Left lung (tissue), 14 donors: ENCODE measurements at places on chromosomes 11 and 22. TPM values are rescaled to one million over a fixed set of nuclear protein-coding genes. Genes with fewer than 3 reads are reported as not detected.

Gene NRGN
- 50.5 TPM for total RNA-seq

DNA sequence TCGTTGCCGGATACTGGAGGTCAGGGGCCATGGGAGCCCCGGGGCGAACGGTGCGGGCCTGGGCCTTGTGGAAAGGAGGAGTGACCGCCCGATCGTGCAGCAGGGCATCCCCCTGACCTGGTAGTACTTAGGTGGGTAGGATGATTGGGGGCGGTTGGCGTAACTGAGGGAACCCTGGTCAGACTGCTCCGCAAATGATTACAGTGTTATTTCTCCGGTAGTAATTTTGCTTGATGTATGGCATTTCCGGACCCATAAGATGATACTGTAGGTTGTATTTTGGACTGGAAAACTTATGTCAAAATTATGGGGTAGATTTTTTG lies 762 bp downstream of the MTMR3 start:
- H3K36me3 ChIP-seq = no peaks in the 10 kb centered on the region
- H3K27me3 ChIP-seq = no peaks in the 10 kb centered on the region
- H3K27ac ChIP-seq = peak overlapping the region; percentile 96
- H3K4me3 ChIP-seq = peak overlapping the region; percentile 94
- peaks cover 54% of the 10 kb centered on the region for H3K4me1 ChIP-seq
- no peak for DNase-seq

DNA sequence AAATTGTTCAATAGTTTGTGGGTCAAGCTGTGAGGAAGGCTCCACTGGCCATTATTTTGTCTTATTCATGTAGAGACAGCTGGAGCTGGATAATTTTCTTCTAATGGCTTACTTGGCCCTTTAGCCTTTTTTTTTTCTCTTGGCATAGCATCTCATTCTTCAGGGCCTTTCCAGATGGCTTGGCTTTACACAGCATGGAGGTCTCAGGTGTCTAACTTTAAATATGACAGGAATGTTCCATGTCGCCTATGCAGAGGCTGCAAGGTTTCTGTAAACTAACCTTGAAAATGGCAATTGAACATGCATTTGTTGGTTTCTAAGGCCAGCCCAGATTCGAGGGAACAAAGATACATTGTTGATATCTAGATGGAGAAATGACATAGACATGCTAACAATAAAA lies 247.9 kb upstream of the CNTN5 start:
- no peak for DNase-seq
- no peaks in the 10 kb centered on the region for H3K4me1 ChIP-seq

Gene TLCD5
- 5.2 TPM for total RNA-seq

Gene SPON1
- total RNA-seq = 83.2 TPM

- no peaks in the 10 kb centered on the region for H3K36me3 ChIP-seq
- no peaks in the 10 kb centered on the region for H3K27me3 ChIP-seq
- H3K4me3 ChIP-seq = no peak overlapping the region
- H3K4me1 ChIP-seq = no peaks in the 10 kb centered on the region
- DNase-seq = no peak
Observed at GRCh38 chr11:74689666-74690065, 41.6 kb downstream of the CHRDL2 start.

Gene ZNHIT2
- 10.6 TPM for total RNA-seq

- DNase-seq = no peak
- no peaks in the 10 kb centered on the region for H3K36me3 ChIP-seq
- H3K27me3 ChIP-seq = no peaks in the 10 kb centered on the region
- H3K27ac ChIP-seq = no peak overlapping the region
- H3K4me3 ChIP-seq = no peak overlapping the region
Observed at GRCh38 chr11:78323363-78323762, 94.3 kb downstream of the GAB2 start.

- H3K4me1 ChIP-seq = no peaks in the 10 kb centered on the region
- H3K4me3 ChIP-seq = no peak overlapping the region
- no peak overlapping the region for H3K27ac ChIP-seq
- H3K27me3 ChIP-seq = no peaks in the 10 kb centered on the region
Observed at GRCh38 chr11:94519478-94520084, 7.3 kb downstream of the C11orf97 start.

DNA sequence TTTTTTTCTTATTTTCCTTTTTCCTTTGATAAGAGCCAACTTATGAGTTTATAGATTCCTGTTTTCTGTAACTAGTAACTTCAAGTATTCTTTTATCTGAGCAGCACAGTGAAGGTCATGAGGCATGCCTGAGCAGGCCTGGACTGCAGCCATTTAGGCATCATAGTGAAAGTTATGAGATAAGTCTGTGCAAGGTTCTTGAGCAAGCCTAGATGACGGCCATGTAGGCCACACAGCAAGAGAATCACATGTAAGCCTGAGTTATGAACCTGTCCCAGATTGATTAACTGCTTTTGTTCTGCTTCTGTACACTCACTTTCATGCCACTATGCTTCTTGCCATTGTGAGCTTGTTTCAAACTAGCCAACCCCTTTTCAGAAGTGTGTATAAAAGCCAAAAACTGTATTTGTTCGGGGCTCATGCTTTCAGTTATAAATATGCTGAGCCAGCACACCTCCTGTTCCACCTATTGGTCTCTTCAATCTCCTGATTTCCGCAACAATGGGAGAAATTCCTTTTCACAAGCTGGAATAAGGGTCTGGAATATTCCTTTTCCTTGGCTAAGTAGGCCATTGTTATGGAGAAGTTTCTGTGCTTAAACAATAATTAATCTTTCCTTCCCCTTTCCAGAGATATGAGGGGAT lies 745.7 kb downstream of the FAM181B start:
- H3K27me3 ChIP-seq = no peaks in the 10 kb centered on the region
- no peaks in the 10 kb centered on the region for H3K4me1 ChIP-seq
- H3K4me3 ChIP-seq = no peak overlapping the region
- no peak overlapping the region for H3K27ac ChIP-seq
- no peaks in the 10 kb centered on the region for H3K36me3 ChIP-seq
- no peak for DNase-seq

Gene SLC39A13
- total RNA-seq = 66.1 TPM

DNA sequence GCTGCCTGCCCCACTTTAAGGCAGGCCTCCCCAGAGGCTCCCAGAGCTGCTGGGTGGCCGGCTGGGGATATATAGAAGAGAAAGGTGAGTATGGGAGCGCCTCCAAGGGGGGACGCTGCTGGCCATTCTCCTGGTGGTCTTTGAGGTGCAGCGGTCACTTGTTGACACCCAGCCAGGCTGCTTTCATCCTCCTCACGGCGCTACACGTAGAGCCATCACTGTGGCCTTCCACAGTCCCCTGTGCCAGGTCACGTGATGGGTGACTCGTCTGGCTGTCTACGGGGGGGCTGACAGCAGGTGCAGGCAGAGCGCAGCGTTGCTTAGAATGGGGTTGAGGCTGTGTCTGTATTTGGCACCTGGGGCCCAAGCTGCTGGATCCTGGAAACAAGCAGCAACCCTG lies 1.9 kb downstream of the ACR start:
- no peak overlapping the region for H3K4me3 ChIP-seq
- no peaks in the 10 kb centered on the region for H3K27me3 ChIP-seq
- H3K36me3 ChIP-seq = no peaks in the 10 kb centered on the region
- DNase-seq = no peak
- no peak overlapping the region for H3K27ac ChIP-seq

- no peak for DNase-seq
- H3K36me3 ChIP-seq = peaks cover 59% of the 10 kb centered on the region
- peaks cover 37% of the 10 kb centered on the region for H3K4me1 ChIP-seq
- no peak overlapping the region for H3K27ac ChIP-seq
- no peaks in the 10 kb centered on the region for H3K27me3 ChIP-seq
- H3K4me3 ChIP-seq = no peak overlapping the region
Observed at GRCh38 chr11:65184146-65184545, 2.4 kb downstream of the CAPN1 start.

Gene MS4A12
- total RNA-seq = not detected

Gene OR2AT4
- total RNA-seq = not detected

Gene GALNT18
- total RNA-seq = 42.6 TPM

DNA sequence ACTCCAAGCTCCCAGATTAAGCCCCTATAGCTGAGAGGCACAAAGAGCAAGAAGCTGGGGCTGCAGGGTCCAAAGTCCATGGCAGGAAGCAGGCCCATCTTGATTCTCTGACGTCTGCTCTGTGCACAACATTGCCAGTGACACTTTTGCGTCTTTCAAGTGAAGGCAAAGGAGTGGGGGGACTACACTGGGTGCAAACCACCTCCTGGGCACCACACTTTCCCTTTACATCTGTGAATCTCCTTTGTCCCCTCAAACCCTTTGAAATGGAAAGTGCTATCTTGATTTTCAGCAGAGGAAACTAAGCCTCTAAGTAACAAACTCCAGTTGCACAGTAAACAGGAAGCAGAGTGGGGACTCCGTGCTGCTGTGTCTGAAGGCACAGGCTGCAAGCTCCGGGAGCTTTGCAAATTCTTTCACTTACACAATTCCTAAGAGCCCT lies 428.0 kb downstream of the LARGE1 start:
- no peaks in the 10 kb centered on the region for H3K27me3 ChIP-seq
- H3K36me3 ChIP-seq = no peaks in the 10 kb centered on the region
- peak; percentile 69 for DNase-seq
- peaks cover 6% of the 10 kb centered on the region for H3K4me1 ChIP-seq
- no peak overlapping the region for H3K27ac ChIP-seq
- no peak overlapping the region for H3K4me3 ChIP-seq

- no peaks in the 10 kb centered on the region for H3K36me3 ChIP-seq
- H3K27me3 ChIP-seq = peaks cover 66% of the 10 kb centered on the region
- H3K4me1 ChIP-seq = no peaks in the 10 kb centered on the region
- no peak overlapping the region for H3K4me3 ChIP-seq
Observed at GRCh38 chr11:133041928-133042882, 490.1 kb downstream of the OPCML start.

DNA sequence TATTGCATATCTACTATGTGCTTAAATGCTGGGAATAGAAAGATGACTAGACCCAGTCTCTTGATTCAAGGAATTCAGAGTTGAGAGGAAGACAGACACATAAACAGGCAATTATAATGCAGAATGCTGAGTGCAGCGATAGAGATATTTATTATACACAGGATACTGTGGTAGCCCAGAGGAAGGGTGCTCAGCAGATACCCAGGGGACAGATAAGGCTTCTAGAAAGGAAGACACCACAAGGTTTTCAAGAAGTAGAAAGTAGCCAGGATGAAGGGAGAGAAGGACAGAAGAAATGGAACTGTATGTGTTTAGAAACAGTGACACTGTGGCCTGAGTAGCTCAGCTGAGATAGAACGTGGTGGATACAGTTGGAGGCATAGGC lies 79.4 kb upstream of the NNMT start:
- no peak for DNase-seq
- no peak overlapping the region for H3K27ac ChIP-seq
- no peak overlapping the region for H3K4me3 ChIP-seq
- no peaks in the 10 kb centered on the region for H3K27me3 ChIP-seq
- peaks cover 49% of the 10 kb centered on the region for H3K4me1 ChIP-seq

- no peak overlapping the region for H3K27ac ChIP-seq
- H3K4me3 ChIP-seq = no peak overlapping the region
- H3K36me3 ChIP-seq = no peaks in the 10 kb centered on the region
- DNase-seq = no peak
Observed at GRCh38 chr11:32440916-32441315, 5.6 kb upstream of the WT1 start.

- H3K4me1 ChIP-seq = no peaks in the 10 kb centered on the region
- no peaks in the 10 kb centered on the region for H3K27me3 ChIP-seq
- no peak overlapping the region for H3K4me3 ChIP-seq
- no peak overlapping the region for H3K27ac ChIP-seq
- no peak for DNase-seq
- H3K36me3 ChIP-seq = no peaks in the 10 kb centered on the region
Observed at GRCh38 chr11:116607027-116607426, 165.8 kb downstream of the BUD13 start.

Gene TREH
- not detected for total RNA-seq

DNA sequence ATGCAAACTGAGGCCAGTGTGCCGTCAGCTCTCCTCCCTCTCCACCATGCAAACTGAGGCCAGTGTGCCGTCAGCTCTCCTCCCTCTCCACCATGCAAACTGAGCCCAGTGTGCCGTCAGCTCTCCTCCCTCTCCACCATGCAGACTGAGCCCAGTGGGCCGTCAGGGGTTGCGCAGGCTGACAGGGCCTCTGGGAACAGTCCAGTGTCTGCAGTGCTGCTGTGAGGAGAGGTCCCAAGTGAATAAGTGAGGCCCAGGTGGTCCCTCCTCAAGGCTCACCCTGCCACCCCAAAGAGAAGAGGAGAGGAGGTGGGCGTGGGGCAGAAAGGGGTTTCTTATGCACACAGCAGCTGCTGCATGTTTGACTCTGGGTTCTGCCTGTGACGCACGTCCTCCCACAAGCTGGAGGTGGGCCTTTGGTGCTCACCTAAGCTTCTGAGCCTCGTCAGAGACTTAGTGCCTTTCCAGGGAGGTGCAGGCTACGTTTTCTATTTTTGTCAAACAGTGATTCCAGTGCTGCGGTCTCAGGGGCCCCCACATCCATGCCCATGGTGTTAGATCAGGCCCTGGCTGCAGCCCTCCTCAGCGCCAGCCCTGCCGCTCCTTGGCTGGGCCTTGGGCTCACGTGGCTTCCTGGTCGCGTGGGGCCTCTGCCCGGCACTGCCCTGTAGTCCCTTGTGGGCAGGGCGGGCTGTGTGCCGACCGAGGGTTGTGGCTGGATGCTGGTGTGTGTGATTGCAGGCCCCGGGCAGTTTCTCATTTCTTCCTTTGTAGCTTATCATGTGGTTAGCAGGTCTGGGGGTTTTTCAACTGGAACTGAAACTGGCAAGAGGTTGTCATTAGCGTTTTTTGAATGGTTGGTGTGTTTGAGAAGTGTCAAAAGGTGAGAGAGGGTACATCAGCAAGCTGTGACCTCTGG lies 7.1 kb downstream of the TPCN2 start:
- DNase-seq = no peak
- peaks cover 35% of the 10 kb centered on the region for H3K4me1 ChIP-seq
- H3K36me3 ChIP-seq = no peaks in the 10 kb centered on the region
- no peak overlapping the region for H3K27ac ChIP-seq
- no peaks in the 10 kb centered on the region for H3K27me3 ChIP-seq

Gene CARD10
- total RNA-seq = 10.3 TPM

- no peak overlapping the region for H3K27ac ChIP-seq
- H3K36me3 ChIP-seq = no peaks in the 10 kb centered on the region
- peaks cover under 1% of the 10 kb centered on the region for H3K4me1 ChIP-seq
- no peak overlapping the region for H3K4me3 ChIP-seq
Observed at GRCh38 chr11:32886180-32886579, 6.4 kb upstream of the QSER1 start.

GRCh38 chr11:133515107-133515506 lies 17.2 kb downstream of the OPCML start:
- H3K27me3 ChIP-seq = no peaks in the 10 kb centered on the region
- no peaks in the 10 kb centered on the region for H3K36me3 ChIP-seq
- H3K27ac ChIP-seq = no peak overlapping the region
- no peaks in the 10 kb centered on the region for H3K4me1 ChIP-seq
- no peak for DNase-seq

GRCh38 chr22:44862981-44863860 lies 110.8 kb downstream of the ARHGAP8 start:
- no peak for DNase-seq
- no peak overlapping the region for H3K27ac ChIP-seq
- no peak overlapping the region for H3K4me3 ChIP-seq
- H3K4me1 ChIP-seq = no peaks in the 10 kb centered on the region
